Stimulated activated CD4-positive, alpha-beta T cell treated with anti-CD3 and anti-CD28 coated beads, Interleukin-1b, Interleukin-23, amount 100 ng/mL, for 48 hours (primary cell): ENCODE measurements at places on chromosomes 3 and 15.

DNA sequence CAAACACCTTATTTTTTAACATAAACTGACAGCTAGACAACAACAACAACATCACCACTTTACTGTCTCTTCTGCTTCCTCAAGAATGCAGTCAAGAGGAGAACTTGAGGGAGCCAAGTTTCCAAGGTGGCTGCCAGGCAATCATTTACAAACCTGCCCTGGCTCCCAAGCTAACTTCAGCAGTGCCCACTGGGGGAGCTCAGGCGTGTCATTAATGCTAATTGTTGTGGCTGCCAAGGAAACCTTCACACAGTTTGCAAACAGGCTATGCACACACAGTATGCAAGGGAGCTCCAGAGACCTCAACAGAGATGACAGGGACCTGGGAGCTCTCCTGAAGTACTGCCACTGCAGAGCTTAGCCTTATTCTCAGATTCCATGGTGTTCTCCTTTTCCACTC lies 2.1 kb downstream of the DZIP1L start:
- DNase-seq, result no peak

DNA sequence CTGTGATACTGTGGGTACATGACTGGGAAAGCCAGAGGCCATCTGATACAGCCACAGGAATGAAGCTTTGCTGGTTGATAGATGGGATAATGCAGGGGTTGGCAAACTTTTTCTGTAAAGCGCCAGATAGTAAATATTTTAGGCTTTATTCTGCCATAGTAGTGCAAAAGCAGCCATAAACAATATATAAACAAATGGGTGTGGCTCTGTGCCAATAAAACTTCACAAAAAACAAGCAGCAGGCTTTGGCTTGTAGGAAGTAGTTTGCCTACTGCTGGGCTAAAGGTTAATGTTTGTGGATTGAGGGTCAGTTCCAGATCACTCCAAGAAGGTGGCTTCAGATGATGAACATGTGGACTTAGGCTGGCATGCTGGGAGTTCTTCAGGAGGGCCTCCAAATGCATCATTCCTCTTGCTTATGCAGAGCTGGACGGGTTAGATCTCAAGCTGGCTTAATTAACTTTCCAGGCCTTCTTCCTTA lies 305.7 kb downstream of the RPLP1 start:
- no peak for DNase-seq

GRCh38 chr3:185712337-185712736 lies 112.5 kb downstream of the IGF2BP2 start:
- no peak for DNase-seq

DNA sequence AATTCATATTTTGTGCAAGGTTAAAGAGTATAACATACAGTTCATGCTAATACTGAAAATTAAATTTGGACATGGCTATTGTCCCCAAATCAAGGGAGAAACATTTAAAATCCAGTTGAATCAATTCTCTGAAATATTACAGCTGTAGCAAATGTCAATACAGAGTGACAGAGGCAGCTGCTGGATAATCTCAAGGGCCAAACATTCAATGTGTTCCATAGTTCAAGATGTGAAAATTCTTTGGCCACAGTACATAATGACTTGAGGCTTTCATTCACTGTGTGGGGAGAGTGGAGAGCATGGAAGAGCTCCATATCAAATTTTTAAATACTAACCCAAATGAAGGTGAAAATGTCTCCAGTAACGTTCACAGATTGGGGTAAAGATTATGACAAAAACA lies 1192.8 kb upstream of the CADM2 start:
- DNase-seq, result no peak

DNA sequence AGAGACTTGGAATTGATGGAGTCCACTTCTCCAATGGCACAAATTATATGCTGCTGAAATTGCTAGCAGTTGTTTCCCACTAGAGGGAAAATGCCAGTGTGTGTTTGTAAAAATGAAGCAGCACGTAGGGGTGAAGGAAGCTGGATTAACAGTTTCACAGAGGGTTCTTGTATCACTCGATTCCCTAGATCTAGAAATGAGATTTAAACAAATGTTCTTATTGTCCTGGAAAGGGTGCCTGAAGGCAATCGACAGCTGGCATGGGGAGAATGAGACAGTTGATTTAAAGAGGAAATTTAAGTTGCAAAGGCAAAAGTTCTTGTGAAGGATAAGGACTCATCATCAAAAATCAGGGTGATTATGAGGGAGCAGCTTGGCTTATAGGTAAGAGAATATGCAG lies 234.8 kb upstream of the ARPP21 start:
- DNase-seq, result no peak

DNA sequence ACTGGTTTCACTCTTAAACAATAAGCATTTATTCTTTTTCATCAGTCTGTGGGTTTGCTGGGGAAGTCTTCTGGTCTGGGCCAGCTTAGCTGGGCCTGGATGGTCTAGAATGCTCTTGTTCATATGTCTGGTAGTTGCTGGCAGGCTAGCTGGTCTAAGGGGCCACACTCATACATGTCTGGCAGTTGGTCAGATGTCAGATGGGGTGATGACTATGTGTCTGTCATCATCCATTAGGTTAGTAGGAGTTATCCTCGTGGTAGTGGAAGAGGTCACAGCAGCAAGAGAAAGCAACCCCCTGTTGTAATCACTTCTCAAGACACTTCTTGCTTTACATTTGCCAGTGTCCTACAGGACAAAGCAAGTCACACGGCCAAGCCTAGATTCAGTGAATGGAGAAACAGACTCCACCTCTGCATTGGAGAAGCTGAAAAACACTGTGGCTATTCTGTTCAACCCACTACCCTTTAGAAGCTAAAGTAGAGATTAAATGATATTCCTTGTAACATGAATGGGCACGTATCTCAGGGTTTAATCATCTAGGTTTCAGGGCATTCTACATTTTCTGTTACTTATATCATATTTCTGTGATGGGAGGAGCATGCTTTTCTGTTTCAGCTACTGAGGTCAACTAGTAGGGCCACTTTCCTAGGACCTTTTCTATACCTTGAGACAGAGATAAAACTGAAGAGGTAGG lies 5.5 kb upstream of the ARID3B start:
- DNase-seq, result no peak

- no peak for DNase-seq
Observed at GRCh38 chr3:116930786-116931185, 221.2 kb downstream of the TUSC7 start.

- no peak for DNase-seq
Observed at GRCh38 chr3:100080573-100080972, 33.7 kb downstream of the FILIP1L start.

DNA sequence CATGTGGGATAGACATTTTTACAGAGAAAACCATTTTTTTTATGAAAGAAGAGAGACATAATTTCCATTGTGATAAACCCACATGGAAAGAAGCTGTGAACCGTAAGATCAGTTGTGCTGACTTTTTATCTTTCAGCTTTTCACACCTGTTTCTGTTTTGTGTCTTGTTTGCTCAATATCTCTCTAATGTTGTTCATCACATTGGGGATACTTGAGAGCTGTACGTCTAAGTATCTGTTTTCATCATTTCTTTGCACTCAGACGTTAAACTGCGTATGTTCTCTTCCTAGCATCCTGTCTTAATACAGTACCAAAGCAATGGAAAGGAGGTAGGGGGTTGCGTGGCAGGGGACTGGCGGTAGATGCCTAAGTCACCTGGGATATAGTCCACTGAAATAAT lies 449.0 kb downstream of the NAALADL2 start:
- DNase-seq, result no peak

DNA sequence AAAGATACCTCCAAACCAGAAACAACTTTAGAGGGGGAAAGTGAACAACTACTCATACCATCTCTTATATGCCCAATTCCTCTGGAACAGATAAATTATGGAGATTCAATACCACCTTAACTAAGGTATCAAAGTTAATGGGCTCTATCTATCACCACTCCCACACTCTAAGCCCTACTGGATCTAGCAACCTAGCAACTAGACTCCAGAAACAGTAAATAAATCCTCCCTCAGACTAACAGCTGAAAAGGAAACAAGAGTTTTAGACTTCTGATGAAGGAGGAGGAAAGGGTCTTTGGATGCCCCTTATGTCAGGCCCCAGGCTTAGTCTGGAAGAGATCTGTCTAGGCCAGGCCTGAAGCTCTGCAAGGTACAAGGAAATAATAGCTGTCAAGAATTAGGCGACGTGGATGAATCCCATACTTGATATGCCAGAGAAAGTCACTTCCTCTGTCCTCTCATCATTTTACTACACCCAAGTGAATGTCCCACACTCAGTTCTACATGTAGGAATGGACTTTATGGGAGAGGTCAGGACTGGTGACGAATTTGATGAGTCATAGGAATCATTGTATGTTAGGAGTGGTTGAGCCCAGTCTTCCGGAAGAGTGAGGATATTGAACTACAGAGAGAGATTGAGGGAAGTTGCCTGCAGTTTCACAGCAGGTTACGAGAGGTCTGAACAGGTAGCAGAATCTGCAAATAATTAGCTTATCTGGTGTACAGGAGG lies 113.8 kb downstream of the AKAP13 start:
- DNase-seq, result no peak

GRCh38 chr15:87713475-87713879 lies 543.1 kb downstream of the NTRK3 start:
- no peak for DNase-seq

- DNase-seq, result no peak
Observed at GRCh38 chr3:63685340-63685739, 32.9 kb downstream of the SNTN start.

GRCh38 chr3:110856916-110857315 lies 214.7 kb upstream of the NECTIN3 start:
- DNase-seq, result no peak

DNA sequence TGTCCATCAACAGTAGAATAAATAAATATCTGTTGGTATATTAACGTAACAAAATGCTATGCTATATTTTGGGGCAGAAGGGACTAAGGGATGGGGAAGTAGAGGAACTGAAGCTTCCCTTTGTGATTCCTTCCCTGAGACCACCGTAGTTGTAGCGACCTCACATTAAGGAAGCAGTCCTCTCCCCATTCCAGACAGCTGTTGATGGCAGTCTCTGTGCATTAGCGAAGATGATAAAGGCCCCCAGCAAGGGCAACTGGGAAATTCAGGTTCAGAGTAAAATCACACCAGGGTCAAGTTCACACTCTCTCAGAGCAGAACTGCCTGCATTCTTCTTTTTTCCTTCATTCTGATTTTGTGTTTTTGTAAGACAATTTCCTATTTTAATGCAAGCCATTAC lies 259.0 kb downstream of the MEX3B start:
- no peak for DNase-seq

DNA sequence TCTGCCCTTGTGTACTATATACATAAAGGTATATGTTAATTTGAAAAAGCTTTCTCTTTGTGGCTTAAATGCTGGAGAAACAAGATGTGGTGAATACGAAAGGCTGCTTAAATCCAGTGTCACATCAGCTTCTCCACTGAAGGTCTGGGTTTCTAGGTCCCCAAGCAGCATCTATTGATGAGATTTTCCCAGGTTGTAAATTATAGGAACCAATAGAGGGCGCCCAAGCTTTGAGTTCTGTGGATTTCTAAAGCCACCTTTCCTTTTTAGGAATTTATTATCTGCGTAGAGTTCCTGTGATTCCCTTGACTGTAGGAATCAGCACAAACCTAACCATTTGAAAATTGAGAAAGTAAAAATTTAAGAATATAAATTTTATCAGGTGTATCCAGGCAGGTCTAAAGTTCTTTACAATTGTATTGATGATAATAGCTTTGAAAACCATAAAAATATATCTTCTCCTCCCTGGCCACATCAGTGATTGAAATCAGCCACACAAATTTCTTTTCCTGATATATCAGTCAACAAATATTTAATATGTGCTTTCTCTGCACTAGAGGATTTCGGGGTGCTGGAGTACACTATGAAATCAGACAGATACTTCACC lies 88.3 kb upstream of the ADAMTSL3 start:
- no peak for DNase-seq

DNA sequence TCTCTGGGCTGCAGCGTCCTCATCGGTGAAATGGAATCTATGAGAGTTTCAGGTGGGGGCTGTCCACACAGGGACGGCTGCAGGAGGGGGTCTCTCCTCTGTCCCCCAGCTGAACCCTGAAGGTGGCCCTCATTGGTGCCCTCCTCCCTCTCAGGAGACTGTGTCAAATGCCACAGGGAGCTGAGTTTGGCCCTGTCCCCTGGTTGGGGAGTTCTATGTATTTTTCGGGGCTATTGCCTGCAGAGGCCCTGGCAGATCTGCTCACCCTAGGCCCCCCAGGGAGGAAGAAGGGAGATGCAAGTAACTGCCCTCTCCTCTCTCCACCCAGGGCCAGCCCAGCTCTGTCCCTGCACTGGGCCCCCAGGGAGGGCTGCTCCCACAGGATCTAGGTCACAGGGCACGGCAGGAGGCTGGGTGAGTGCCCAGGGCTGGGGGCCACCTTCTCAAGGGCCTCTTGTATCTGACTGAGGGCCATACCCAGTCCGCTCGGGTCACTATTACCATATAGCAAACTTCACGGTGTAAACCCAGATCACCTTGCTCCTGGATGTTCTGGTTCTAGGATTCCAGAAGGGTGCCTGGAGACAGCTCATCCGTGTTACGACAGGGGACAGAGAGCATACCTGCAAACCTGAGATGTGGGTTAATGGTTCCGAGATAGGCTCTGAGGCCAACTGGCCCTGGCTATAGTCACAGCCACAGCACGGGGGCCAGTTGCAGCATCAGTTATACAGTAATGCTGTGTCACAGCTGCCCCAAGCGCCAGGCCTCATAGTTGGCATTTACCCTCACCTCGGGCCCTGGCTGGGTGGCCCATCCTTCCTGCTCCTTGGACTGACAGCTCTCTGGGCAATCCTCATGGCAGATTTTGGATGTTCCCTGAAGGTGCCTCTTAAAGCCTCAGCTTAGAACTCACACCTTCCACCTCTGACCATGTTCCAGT lies 102.4 kb upstream of the PRR23E start:
- DNase-seq, result no peak

DNA sequence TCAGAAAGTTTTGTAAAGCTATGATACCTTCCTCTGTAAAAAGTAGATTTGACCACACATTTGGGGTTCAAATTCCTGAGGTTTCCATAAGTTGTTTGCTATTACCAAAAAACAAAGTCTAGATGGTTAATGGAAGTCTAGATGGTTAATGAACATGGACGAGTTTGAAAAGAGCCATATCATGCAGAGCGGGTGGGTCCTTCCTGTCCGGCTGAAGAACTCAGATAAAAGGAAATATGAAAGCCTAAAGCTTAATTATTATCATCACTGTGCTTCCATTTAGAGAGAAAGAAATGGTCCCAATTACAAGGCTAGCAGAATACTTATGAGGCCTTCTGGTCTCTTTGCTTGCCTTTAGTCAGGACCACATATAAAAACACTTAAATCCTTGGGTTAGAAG lies 132.1 kb upstream of the SATB1 start:
- DNase-seq, result no peak

DNA sequence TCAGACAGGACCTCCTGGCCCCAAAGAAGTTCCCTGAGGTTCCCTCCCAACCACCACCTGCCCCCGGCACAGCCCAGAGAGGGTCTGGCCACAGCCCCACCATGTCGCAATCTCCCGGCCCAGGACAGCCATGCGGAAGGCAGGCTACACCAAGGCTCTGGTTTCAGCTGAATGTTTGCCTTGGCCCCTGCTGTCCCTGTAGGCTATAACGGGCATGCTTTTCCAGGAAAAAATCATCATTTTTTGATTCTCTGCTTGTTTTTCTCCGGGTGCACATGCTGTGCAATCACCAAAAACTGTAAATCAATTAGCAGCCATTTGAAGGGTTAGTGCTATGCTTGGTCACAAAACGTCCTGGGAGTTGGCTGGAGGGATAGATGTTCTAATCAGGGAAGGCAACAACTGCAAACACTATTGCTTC lies 142.7 kb upstream of the IGF1R start:
- DNase-seq, result no peak
